Body of pancreas (tissue), 4 donors: ENCODE measurements at places on chromosomes 3 and 15. TPM values are rescaled to one million over a fixed set of nuclear protein-coding genes. Genes with fewer than 3 reads are reported as not detected.

GRCh38 chr3:7646851-7647250, 785.9 kb downstream of the GRM7 start:
- no peak overlapping the region for H3K4me3 ChIP-seq
- no peaks in the 10 kb centered on the region for H3K4me1 ChIP-seq
- no peak overlapping the region for H3K27ac ChIP-seq
- H3K27me3 ChIP-seq: no peaks in the 10 kb centered on the region
- no peak for DNase-seq
- H3K36me3 ChIP-seq: no peaks in the 10 kb centered on the region

DNA sequence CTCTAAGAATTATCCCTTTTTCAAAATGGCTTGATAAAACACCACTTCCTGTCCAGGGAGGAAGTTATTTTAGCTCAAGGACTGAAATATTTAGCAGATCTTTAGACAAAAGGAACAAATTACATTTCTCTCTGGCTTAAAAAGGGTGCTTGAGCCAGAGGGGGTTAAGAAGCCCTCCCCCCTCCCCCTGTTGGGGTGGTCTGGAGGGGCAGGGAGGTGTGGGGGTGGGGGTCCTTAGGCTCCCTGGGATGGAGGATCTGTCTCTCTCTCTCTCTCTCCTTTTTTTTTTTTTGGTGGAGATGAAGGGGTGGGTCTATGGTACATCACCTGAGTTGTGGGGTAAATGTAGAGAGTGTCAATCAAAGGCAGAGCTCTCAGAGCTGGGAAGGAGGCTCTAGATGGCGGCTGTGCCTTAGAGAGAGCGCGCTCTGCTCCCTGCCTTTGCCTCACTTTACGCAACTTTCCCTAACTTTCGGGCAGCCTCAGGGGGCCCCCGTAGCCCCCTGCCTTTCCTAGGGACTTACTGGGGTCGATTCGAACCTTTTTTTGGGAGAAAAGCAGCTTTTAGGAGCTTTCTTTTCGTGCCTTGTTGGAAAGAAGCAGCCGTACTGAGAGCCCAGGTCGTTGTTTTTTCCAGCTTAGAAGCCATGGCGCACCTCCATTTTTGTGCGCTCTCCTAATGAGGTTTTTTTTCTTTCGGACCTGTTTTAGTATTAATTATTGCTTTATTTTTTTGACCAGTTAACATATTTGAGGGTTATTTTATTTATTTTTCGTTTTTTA, at the start of gene CHD2:
Gene CHD2 (plus strand): TSS at position 377 of the 783 bp plus-strand sequence. CDS start 914 bp downstream, outside the sequence.
- no peaks in the 10 kb centered on the region for H3K27me3 ChIP-seq
- peak; percentile 77 for DNase-seq
- peak within 1 kb of the TSS; percentile 20 for H3K4me3 ChIP-seq
- H3K27ac ChIP-seq: peak within 1 kb of the TSS; percentile 59

- H3K27me3 ChIP-seq: no peaks in the 10 kb centered on the region
- H3K4me1 ChIP-seq: peaks cover 23% of the 10 kb centered on the region
- H3K36me3 ChIP-seq: peaks cover 8% of the 10 kb centered on the region
- peak; percentile 98 for DNase-seq
These were observed at the start of gene RPS17 for GRCh38 chr15:82540055-82540983. TSS of gene RPS17 (minus strand) at chr15:82540457. CDS start at chr15:82540428, 29 bp downstream.

- DNase-seq: no peak
- no peaks in the 10 kb centered on the region for H3K36me3 ChIP-seq
- peak overlapping the region; percentile 71 for H3K27ac ChIP-seq
- no peak overlapping the region for H3K4me3 ChIP-seq
- no peaks in the 10 kb centered on the region for H3K27me3 ChIP-seq
- H3K4me1 ChIP-seq: peaks cover 36% of the 10 kb centered on the region
These were observed 19.1 kb downstream of the ZNF710 start for GRCh38 chr15:90020021-90020735.

DNA sequence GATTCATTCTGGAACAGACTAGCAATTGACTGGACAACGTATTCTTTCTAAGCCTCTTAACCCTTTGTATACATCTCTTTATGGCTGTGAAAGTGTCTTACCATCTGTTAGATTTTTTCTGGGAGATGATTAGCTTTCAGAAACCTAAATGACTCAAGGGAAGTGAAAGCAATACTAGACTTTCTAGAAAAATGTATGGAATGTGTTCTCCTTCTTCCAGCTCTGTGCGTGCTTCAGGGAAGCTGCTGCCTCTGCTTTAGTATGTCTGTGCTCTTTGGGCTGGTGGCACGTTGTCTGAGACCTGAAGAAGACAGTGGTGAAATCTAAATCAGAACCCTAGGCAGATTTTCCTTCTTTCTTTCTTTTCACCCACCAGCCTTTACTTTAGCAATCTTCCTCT, 89.5 kb downstream of the ITPR1 start:
- H3K27me3 ChIP-seq: no peaks in the 10 kb centered on the region
- H3K36me3 ChIP-seq: no peaks in the 10 kb centered on the region
- H3K4me3 ChIP-seq: no peak overlapping the region
- no peak overlapping the region for H3K27ac ChIP-seq
- DNase-seq: no peak

DNA sequence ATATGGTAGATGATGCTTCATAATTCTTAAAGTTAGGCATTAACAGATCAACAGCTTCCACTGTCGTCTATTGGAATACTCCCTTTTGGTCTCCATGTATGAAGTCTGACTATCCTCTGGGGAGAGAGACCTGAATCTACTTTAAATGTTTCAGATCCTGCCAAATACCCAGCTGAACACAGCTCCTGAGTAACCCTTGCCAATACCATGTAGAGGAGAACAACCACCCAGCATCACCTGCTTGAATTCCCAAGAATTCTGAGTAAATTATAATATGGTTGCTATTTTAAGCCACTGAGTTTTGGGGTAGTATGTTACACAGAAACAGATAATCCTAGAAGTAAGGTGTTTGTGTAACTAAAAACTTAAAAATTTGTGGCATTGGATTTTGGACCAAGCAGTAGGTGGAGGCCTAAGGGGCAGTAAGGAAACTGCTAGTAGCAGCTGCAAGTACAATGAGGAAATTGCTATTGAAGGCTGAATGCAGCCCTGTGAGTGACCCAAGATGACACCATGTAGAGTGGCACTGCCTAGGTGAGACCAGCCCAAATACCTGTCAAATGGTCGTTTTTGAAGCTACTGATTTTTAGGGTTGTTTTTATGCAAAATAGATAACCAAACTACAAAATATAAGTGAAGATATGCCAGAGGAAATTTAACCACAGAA, 30.9 kb downstream of the NRG4 start:
- H3K27ac ChIP-seq: peak overlapping the region; percentile 49
- H3K27me3 ChIP-seq: no peaks in the 10 kb centered on the region
- peaks cover 59% of the 10 kb centered on the region for H3K4me1 ChIP-seq
- no peaks in the 10 kb centered on the region for H3K36me3 ChIP-seq

GRCh38 chr3:129793319-129793718, 100.2 kb downstream of the TMCC1 start:
- no peak overlapping the region for H3K4me3 ChIP-seq
- peaks cover 11% of the 10 kb centered on the region for H3K4me1 ChIP-seq
- no peak for DNase-seq
- H3K27ac ChIP-seq: no peak overlapping the region
- no peaks in the 10 kb centered on the region for H3K27me3 ChIP-seq

DNA sequence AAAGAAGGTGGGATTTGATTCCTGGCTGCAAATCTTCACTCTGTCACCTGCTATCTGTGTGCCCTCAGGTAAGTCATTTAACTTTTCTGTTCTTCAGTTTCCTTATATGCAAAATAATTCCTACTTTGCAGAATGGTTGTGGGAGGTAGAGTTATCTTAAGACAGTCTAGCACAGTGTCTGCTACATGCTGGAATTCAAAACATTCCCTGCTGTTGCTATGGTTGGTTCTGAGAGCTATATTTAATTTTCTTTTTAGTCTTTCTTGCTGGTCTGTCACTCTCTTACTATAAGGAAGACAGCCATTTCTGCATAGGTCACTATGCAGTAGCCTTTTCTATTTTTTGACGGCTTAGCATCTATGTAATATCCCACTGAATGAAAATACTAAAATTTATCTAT, 4.0 kb upstream of the ADPGK start:
- no peak overlapping the region for H3K4me3 ChIP-seq
- no peaks in the 10 kb centered on the region for H3K27me3 ChIP-seq
- no peaks in the 10 kb centered on the region for H3K36me3 ChIP-seq
- H3K27ac ChIP-seq: no peak overlapping the region

GRCh38 chr3:4410606-4411005, 56.5 kb downstream of the SUMF1 start:
- no peak overlapping the region for H3K27ac ChIP-seq
- peaks cover 2% of the 10 kb centered on the region for H3K36me3 ChIP-seq
- peaks cover 20% of the 10 kb centered on the region for H3K4me1 ChIP-seq
- no peak for DNase-seq
- no peak overlapping the region for H3K4me3 ChIP-seq

DNA sequence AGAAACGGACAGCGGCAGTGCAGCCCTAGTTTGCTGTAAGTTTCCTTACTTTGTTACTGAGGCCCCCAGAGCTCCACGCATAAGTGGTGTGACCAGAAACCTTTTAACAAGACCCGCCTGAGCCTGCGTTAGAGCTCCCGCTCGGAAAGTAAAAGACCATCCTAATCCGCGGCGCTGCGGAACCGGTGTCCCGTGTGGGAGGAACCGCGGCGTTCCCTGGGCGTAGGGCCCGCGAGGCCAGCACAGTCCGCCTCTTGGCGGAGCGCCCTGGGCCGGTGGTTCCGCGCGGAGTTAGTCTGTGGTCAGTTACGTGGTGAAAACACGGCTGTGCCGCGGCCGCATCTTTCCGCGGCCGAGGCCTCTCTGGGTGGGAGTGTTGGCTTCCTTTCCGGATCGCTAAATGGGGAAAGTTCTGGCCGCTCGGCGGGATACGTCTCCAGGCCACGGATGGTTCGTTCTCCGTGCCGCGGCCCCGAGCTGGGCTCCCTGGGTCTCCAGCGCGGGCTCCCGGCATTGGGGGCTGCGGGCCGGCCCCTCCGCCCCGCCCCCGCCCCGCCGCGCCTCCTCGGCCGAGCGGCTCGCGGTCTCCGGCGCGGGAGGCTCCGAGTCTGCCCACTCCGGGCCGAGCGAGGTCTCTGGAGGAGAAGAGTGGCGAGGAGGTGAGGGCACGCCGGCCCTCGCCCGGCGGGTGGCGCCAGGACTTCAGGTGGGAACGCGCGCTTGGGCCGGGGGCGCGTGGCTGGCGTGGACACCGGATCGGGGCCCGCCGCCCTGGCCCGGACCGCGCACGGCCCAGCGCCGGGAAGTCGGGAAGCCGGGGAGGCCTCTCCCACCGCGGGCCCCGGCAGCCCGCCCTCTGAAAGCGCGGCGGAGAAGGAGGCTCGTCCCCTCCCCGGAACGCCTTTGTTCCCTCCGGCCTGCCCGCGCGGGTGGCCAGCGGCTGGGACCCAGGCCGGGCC, 754 bp downstream of the B3GNT5 start:
- H3K4me1 ChIP-seq: peaks cover 13% of the 10 kb centered on the region
- peak; percentile 81 for DNase-seq
- H3K4me3 ChIP-seq: peak overlapping the region; percentile 70
- H3K36me3 ChIP-seq: no peaks in the 10 kb centered on the region

DNA sequence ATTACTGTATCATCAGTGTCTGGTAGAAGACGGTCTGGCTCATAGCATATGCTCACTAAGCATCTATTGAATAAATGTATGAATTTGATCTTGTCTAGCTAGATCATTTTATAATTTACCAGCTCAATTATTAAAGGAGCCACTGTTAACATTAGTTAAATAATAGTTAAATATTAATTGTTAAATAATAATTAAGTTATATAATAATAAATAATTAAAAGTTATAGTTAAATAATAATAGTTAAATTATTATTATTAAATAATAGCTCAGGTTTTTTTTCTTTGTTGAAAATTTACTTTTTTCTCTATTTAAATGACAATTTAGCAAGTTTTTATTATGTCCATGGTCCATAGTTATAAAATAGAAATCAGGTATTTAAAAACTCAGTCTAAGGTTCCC, 274.4 kb downstream of the OXSM start:
- H3K36me3 ChIP-seq: no peaks in the 10 kb centered on the region
- H3K4me1 ChIP-seq: no peaks in the 10 kb centered on the region
- H3K4me3 ChIP-seq: no peak overlapping the region
- H3K27me3 ChIP-seq: no peaks in the 10 kb centered on the region

- H3K36me3 ChIP-seq: no peaks in the 10 kb centered on the region
- H3K4me1 ChIP-seq: no peaks in the 10 kb centered on the region
- no peak for DNase-seq
- H3K27me3 ChIP-seq: no peaks in the 10 kb centered on the region
These were observed 488.0 kb upstream of the ZNF385D start for GRCh38 chr3:22239011-22239410.

DNA sequence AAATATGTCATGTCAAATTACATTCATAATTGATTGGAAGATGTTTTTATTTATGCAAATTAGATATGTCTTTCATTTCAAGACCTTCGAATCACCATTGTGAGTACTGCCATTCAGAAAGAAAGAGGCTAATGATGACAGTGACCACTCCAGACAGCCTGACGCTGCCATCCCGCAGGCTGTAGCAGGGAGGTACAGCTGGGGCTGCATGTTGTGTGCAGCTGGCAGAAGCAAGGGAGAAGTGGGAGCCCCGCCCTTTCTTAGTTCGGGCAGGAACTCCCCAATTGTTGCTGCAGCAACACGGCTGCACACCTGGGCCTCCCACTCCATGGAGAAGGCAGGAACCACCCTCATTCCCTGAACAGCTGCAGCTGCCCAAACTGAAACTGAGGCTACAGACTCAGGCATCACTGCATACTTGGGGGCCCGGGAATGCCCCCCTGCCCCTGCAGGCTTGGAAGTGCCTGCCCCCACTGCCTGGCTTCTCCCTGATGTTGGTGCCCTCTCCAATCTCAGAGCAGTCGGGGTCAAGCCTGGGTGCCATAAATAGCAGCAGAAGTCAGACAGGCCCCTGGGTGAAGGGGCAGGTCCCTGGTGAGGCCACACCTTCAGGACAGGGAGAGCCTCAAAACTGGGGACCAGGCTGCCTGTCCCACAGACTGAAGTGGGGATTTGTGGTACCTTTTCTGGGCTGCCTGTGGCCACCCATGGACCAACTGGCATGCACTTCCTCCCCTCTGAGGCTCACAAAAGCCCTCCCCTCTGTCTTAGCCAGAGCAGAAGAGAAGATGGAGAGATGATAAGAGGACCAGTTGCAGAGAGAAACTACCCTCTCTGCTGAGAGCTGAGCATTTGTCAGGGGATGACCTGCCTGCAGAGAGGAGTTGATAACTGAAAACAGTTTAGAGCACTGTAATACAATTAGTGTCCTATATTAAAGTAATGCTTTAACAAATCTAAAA, 964.6 kb downstream of the SI start:
- H3K27me3 ChIP-seq: no peaks in the 10 kb centered on the region
- no peaks in the 10 kb centered on the region for H3K4me1 ChIP-seq
- no peaks in the 10 kb centered on the region for H3K36me3 ChIP-seq

- no peaks in the 10 kb centered on the region for H3K36me3 ChIP-seq
- no peak for DNase-seq
- no peak overlapping the region for H3K4me3 ChIP-seq
- H3K27ac ChIP-seq: no peak overlapping the region
These were observed 26.9 kb upstream of the GOLGA8B start for GRCh38 chr15:34610354-34610753.

ZIC4 gene
- total RNA-seq: not detected

SLC28A1 gene
- total RNA-seq: 0.26 TPM

SRGAP3 gene
- 11.4 TPM for total RNA-seq

FSIP1 gene
- not detected for total RNA-seq

CHAC1 gene
- total RNA-seq: 4.7 TPM

VIPR1 gene
- total RNA-seq: 10.6 TPM

PPM1L gene
- total RNA-seq: 7.6 TPM

PSTPIP1 gene
- 3.6 TPM for total RNA-seq

CFAP100 gene
- total RNA-seq: not detected

NPAP1 gene
- 0.26 TPM for total RNA-seq
